AG04449 (cell line): ENCODE measurements at places on chromosomes 1 and 21.

DNA sequence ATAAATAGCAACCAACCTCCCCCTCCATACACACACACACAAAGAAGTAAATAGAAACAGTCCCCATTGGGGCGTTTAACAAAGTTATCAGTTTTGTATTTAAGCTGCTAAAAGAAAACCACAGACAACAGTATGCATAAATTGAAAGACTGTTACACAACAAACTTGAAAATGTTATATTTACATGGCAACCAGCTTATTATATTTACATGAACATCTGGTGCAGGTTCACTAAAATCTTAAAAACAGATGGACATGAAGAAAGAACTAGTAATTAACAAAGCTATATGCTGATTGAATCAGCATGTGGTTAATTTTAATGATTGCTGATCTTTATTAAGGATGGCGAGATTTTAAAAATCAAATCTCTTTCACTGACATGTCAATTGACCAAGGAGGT lies 384.7 kb downstream of the LRRIQ3 start:
- no peak for DNase-seq

DNA sequence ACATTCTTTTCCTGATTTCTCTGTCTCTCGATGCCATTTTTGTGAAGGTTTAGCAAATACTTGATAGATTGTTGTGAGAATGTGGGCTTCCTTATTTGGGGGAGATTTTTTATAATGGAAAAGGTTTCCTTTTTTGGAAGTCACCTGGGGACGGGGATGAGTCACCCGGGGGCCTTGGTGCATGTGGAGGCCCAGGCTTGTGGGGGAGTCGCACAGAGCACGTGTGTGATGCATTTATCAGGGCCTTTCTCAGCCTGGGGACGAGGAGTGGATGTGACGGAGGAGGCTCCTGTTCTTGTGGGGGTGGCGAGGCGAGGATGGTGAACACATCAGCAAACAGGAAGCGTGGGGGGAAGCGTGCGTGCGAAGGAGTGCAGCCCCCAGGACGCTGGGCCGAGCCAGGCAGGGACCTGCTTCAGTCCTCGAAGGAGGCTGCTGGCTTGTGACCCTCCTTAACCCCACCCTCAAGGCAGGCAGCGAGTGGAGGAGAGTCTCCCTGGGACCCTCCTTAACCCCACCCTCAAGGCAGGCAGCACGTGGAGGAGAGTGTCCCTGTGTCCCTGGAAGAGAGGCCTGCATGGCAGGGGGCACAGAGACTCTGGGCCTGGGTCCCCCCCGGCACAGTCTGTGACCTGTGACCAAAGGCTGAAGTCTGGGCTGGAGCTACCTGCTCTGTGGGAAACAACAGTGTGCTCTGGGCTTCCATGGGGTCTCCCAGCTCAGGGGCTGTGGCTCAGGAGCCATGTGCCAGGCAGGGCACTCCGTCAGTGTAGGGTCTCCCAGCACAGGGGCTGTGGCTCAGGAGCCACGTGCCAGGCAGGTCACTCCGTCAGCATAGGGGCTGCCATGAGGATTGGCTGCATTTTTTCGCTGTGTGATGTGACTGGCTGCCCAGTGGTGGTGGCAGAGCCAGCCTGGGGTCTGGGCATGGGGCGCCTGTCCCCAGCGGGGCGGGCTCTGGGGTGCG lies 57.2 kb downstream of the AGPAT3 start:
- DNase-seq = no peak

DNA sequence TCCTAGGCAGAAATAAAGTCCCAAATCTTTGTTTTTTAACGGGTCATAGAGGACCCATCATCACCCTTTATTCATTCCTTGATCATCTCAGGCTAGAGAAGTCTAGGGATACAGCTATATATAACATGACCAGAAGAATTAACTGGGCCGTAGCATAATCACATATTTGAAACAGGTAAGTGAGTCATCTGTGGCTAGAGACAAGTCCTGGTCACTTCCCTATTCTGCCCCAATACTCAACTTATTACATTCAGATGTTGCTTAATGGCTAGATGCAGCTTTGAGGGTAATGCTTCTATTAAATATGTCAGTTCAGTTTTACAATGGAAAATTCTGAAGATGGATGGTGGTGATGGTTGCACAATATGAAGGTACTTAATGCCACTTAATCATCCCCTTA lies 47.0 kb downstream of the EXO1 start:
- no peak for DNase-seq

GRCh38 chr21:45922648-45923047 lies 58.9 kb upstream of the COL6A1 start:
- no peak for DNase-seq

- DNase-seq = no peak
Measured at GRCh38 chr1:231338270-231339128, at the start of gene SPRTN. Gene SPRTN, plus strand, starts transcription at chr1:231338293. Its CDS starts 91 bp downstream, at chr1:231338384.

GRCh38 chr1:116377541-116378529 lies 4.8 kb downstream of the ATP1A1 start:
- DNase-seq = peak; percentile 93

DNA sequence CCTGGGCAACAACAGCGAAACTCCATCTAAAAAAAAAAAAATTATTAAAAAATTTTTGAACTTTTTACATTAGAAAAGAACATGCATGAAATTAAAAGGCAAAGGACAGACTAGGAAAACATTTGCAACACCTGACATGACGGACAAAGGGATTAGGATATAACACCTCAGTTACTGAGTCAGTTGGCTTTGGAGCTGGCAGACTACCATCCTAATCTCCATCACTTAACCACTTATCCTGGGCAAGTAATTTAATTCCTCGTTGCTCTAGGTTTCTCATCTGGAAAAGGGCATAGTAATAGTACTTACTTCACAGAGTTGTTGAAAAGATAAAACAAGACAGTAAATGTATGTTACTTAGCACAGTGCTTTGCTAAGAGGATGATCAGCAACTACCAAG lies 11.9 kb downstream of the HECTD3 start:
- no peak for DNase-seq

GRCh38 chr1:31831397-31832378 lies 15.9 kb upstream of the SPOCD1 start:
- DNase-seq = no peak

DNA sequence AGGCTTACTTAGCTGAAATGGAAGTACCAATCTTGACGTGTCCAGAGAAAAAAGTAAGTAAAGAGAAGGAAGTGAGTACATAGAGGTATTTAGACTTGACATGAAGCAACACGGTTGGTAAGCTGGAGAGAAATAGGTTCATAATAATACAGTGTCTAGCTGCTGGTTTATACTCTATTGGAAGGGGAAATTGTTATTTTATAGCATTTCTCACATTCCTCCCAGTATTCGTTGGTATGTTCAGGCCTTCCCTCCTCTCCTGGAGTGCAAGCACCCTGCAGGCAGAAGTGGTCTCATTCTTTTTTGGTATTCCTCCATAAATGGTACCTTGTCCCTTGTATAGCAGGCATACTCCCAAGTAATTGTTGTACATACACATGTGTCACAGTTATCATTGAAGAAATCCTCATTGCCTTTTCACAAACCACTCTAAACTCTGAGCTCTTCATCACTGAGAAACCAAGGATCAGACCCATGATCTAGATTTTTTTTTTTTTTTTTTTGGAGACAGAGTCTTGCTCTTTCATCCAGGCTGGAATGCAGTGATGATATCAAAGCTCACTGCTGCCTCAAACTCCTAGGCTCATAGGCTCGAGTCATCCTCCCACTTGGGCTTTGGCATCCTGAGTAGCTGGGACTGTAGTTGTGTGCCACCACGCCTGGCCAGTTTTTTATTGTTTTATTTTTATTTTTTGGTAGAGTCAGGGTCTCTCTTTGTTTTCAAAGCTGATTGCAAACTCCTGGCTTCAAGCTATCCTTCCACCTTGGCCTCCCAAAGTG lies 9.8 kb upstream of the IPO9 start:
- DNase-seq = no peak

GRCh38 chr1:70025846-70026245 lies 179.5 kb downstream of the LRRC40 start:
- DNase-seq = no peak

GRCh38 chr1:202235003-202235660 lies 41.5 kb downstream of the LGR6 start:
- no peak for DNase-seq

DNA sequence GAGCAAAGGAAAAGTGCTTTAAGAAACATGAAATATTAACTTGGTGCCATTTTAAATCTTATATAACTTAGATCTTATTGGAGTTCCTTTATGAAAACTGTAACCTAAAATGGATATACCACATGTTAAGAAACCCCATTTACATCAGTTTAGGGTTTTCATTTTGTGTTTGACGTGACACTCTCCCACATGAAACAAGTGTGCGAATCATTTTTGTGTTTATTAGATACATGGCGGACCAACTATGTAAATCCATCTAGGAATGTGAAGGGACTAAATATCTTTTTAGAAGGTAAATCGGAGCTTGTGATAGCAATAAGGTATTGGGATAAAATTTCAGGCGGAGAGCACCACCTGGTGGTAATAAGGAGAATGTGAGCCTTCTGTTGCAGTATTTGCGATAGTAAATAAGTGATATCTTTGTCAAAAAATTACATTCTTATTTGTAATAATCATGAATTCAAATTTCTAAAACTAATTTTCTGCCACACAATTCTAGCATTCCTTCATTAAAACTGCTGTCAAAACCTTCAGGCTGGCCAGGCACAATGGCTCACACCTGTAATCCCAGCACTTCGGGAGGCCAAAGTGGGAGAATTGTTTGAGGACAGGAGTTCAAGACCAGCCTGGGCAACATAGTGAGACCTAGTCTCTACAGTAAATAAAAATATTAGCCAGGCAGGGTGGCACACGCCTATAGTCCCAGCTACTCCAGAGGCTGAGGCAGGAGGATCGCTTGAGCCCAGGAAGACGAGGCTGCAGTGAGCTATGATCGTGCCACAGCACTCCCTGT lies 31.3 kb downstream of the SMAP2 start:
- DNase-seq = no peak

DNA sequence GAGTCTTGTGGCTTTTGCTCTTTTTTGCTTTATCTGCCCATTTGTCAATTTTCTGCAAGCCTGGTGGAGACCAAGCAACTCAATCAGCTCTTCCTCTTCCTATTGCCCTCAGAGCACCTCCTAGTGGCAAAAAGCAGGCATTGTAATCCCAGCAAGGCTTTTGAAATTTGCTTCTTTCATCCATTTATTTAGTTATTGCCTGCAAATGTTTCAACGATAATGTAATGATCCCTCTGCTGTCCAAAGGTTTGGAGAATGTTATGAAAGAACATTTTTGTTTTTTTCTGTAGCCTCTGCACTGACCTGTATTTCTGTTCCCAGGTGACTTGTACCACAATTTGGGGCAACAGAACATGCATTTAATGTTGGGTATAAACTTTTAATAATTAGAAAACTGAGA lies 127.8 kb downstream of the GABPA start:
- no peak for DNase-seq

GRCh38 chr1:16992675-16993074 lies 12.3 kb upstream of the MFAP2 start:
- DNase-seq = no peak

DNA sequence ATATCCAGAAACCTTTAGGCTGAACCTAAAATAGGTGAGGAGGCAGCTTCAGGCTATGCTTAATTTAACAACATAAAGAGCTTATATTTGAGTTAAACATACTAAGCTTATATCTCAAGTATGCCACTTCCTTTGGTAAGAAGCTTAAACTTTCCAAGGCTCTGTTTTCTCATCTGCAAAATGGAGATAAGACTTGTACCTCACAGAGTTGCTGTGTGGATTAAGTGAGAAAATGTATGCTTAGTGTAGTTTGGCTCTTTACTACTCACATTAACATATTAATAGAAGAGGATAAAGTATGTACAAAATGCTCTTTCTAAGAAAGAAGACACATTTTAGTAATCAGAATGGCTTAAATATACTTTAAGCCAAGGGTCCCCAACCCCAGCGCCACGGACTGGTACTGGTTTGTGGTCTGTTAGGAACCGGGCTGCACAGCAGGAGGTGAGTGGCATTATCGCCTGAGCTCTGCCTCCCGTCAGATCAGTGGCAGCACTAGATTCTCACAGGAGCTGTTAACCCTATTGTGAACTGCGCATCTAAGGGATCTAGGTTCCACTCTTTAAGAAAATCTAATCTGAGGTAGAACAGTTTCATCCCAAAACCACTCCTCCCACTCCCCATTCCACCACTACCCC lies 77.2 kb downstream of the HS2ST1 start:
- DNase-seq = no peak

GRCh38 chr1:88890131-88890530 lies 1.2 kb downstream of the GTF2B start:
- no peak for DNase-seq

GRCh38 chr1:166840309-166841274 lies 1.3 kb downstream of the POGK start:
- no peak for DNase-seq

DNA sequence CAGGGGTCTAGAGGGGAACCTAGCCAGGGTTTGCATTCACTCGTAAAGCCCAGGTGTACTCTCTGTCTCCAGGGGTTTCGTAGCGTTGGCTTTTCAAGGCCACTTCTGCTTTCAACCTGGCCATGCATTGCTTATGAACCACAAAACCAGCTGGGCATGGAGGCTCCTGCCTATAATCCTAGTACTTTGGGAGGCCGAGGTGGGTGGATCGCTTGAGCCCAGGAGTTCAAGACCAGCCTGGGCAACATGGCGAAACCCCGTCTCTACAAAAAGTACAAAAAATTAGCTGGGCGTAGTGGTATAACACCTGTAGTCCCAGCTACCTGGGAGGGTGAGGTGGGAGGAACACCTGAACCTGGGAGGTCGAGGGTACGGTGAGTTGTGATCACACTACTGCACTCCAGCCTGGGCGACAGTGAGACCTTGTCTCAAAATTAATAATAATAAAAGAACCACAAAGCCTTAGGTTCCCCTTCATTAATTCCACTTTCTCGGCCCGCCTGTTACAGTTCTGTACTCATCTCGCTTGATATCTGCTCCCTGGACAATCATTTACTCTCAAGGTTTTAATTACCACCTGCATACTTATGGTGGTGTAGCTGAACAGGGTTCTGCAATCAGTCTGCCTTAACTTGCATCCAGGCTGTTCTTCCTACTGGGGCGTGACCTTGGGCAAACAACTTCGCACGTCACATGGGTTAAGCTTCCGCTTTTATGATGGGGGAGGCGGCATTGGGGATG lies 6.1 kb downstream of the SLC16A4 start:
- DNase-seq = no peak

- no peak for DNase-seq
Measured at GRCh38 chr1:4626560-4627319, 27.7 kb upstream of the AJAP1 start.

DNA sequence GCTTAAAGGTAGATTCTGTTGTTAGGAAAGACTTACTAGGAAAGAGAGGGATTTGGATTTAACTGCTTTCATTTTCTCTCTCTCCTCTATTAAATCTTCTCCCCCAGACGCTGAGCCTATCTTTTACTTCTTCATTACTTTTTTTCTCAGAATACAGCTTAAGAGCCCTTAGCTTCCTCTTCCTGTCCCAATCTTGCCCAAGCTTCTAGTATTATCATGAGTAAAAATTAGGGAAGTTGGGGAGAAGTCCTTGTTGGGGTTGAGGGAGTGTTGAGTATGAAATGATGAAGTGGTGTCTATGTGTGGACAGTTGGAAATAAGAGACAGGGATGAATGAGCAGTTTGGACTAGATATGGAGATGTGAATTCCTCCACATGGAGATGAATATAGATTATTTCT lies 35.0 kb downstream of the ACP6 start:
- no peak for DNase-seq

- no peak for DNase-seq
Measured at GRCh38 chr1:17278996-17279830, 28.8 kb upstream of the PADI4 start.
